ENCODE measurements at places on chromosomes 4 and X. TPM values are rescaled to one million over a fixed set of nuclear protein-coding genes. Genes with fewer than 3 reads are reported as not detected.

MAGEB17 gene
- not detected for total RNA-seq

SPANXB1 gene
- total RNA-seq, result 31.4 TPM

CT45A10 gene
- not detected for total RNA-seq

LRCH2 gene
- not detected for total RNA-seq

RBMXL3 gene
- total RNA-seq, result not detected

XAGE1A gene
- not detected for total RNA-seq

CXorf65 gene
- total RNA-seq, result not detected

SLITRK4 gene
- not detected for total RNA-seq

RAB9B gene
- not detected for total RNA-seq

RBM10 gene
- 34.8 TPM for total RNA-seq

SSX4 gene
- total RNA-seq, result not detected

OTUD6A gene
- total RNA-seq, result not detected

TMEM47 gene
- total RNA-seq, result not detected

LAMP2 gene
- 123 TPM for total RNA-seq

All from PC-9 (cell line).